ENCODE measurements at places on chromosomes 4 and X. TPM values are rescaled to one million over a fixed set of nuclear protein-coding genes. Genes with fewer than 3 reads are reported as not detected.

DNA sequence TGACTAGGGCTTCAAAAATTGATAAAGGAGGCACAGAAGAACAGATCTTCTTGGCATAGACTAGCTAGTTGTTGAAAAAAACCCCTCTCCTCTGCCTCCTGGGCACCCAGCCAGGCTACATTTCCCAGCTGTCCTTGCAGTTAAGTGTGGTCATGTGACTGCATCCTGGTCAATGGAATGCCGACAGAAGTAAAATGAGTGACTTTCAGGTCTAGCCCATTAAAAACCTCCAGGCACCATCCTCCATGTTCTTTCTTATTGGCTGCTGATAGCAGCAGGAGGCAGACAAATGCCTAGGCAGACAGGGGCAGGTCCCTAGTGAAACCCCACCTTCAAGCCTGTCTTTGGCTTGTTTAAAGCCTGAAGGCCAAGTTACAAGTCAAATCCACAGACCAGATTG, 35.3 kb downstream of the ATXN3L start:
- ATAC-seq: no peak

DNA sequence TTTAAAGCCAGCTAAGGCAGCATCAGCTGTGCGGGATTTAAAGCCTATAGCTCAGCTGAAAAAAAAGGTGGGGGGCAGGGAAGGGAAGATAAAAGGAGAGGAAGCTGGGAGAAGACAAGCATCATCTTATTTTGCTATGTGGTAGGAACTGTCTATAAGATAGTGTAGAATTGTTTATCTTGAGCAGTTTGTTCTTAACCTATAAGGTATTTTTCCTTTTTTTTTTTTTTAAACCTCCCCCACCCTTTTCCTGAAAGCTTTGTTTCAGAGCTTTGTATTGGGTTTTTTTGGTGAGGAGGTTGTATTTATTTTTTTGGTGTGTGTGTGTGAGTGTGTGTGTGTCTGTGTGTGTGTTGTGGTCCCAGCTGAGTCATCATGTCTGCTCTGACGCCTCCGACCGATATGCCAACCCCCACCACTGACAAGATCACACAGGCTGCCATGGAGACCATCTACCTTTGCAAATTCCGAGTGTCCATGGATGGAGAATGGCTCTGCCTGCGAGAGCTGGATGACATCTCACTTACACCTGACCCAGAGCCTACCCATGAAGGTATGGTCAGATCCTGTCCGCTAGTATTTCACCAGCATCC, 531 bp downstream of the RUFY3 start:
- no peak for ATAC-seq

Gene NLGN4X
- 3.1 TPM for total RNA-seq

- ATAC-seq: no peak
These were observed 29.5 kb downstream of the ARHGAP10 start for GRCh38 chr4:147761218-147761883.

Gene MAGEA9B
- not detected for total RNA-seq

Gene RPGR
- 12.7 TPM for total RNA-seq

- ATAC-seq: no peak
These were observed 47.2 kb downstream of the GYG2 start for GRCh38 chrX:2875798-2876399.

Gene GATA1
- not detected for total RNA-seq

GRCh38 chrX:150454508-150455214, 91.5 kb downstream of the MAMLD1 start:
- no peak for ATAC-seq

Gene FGA
- total RNA-seq: not detected

DNA sequence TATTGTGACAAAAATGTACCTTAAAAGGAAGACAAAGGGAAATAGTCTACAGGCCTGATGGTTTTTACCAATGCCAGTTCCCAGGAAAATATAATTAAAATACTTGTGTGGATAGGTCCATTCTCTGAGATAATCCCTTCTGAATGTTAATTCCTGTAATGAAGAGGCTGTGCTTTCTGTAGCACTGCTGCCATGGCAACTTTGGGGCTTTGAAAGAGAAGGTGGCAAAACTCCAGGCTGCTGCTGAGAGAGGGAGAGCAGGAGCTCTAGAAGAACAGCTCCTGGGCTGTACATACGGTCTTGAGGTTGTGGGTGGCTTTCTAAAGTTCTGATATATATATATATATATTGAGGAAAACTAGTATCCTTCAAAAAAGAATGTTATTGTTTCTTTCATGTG, 125.4 kb downstream of the PDLIM5 start:
- ATAC-seq: no peak

GRCh38 chr4:109465069-109465468, 31.5 kb downstream of the SEC24B start:
- ATAC-seq: no peak

DNA sequence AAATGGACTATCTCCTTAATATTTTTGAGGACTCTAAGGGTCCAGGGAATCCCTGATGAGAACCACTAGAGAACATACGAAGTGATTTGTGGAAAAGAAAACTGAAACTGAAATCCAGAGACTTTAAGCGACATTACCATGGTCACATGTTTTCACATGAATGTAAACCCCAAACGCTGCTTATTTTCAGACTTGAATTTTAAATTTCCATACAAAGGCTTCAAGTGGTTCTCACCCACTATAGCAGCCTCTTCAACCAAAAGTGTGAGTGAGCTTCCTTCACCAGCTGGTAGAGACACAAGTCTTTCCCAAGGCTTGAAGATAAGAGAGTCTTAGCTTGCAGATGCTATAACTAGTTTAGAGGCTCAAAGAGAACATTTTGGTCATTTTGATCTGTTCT, 232.7 kb downstream of the MGST2 start:
- ATAC-seq: no peak

Gene CCSER1
- total RNA-seq: 6.3 TPM

Gene PRR32
- not detected for total RNA-seq

- no peak for ATAC-seq
These were observed 112.0 kb upstream of the LNX1 start for GRCh38 chr4:53703267-53703655.

- ATAC-seq: no peak
These were observed 516.8 kb upstream of the ADGRL3 start for GRCh38 chr4:60683357-60683756.

Gene TRIM61
- 0.99 TPM for total RNA-seq
